CD8-positive, alpha-beta T cell (primary cell): ENCODE measurements at places on chromosomes 2 and 18.

GRCh38 chr18:11322006-11322405 is 172.6 kb upstream of the PIEZO2 start:
- no peak for DNase-seq

- peak; percentile 17 for DNase-seq
These were observed 2.4 kb upstream of the GPC1 start for GRCh38 chr2:240432820-240433801.

- no peak for DNase-seq
These were observed 42.1 kb downstream of the DDX18 start for GRCh38 chr2:117856415-117857210.

DNA sequence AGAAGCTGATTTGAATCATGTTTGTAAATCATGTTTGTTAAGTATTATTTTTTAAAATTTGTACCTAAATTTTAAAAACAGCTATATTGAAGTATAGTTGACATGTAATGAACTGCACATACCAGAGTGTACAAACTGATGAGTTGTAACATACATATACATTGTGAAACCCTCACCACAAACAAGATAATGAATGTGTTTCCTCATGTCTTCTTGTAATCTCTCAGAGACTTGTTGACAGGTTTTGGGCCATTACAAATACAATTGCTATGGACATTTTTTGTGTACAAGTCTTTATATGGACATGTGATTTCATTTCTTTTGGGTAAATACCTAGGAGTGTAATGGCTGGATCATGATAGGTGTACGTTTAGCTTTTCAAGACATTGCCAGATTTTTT is 21.5 kb downstream of the WDR43 start:
- DNase-seq, result no peak

DNA sequence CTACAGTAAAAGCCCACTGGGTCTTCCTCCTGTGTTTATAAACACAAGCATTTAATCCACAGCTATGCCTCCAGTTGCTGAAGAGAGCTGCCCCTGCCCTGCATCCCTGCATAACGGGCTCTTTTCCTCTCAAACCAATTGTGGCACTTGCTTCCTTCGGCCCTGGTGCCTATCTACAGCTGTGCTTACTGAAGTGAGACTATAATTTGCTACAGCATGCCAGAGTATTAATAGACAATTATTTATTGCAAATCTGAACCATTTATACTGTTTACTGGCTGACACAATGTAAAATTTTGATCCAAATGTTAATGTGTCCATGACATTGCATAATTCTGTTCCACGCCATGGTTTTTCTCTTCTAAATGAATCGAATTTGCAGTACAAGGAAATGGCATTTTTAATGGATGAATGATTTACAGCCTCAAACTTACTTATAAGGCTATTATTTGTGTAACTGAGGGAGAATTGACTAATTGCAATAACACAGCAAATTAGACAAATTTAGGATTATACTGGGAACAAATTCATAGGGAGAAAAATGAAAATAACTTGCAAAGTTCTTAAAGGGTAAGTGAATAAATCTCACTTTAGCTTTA is 457.0 kb upstream of the HNRNPA3 start:
- no peak for DNase-seq

DNA sequence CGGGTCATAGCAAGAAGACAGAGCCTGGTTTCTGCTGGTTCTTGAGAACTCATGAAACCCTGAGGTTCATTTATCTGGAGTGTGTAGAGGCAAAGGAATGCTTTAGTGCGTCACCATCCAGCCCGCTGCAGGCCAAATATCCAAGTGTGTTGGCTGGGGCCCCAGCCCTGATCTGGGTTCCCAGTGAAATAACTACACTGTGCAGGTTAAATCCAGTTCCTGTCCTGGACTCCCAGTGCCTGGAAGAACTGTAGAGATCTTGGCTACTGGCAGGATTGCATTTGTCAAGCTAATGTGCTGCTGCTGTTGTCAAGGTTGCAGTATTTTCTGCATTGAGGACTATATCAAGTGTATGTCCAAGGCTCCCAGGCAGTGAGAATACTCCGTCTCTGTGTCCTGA is 89.9 kb downstream of the MAPK4 start:
- no peak for DNase-seq

GRCh38 chr2:10861765-10862164 is 49.2 kb upstream of the PDIA6 start:
- no peak for DNase-seq

- DNase-seq, result no peak
These were observed 232.1 kb downstream of the NDUFA10 start for GRCh38 chr2:239793086-239793485.

GRCh38 chr18:36539674-36540231 is 242.2 kb downstream of the FHOD3 start:
- DNase-seq, result no peak

DNA sequence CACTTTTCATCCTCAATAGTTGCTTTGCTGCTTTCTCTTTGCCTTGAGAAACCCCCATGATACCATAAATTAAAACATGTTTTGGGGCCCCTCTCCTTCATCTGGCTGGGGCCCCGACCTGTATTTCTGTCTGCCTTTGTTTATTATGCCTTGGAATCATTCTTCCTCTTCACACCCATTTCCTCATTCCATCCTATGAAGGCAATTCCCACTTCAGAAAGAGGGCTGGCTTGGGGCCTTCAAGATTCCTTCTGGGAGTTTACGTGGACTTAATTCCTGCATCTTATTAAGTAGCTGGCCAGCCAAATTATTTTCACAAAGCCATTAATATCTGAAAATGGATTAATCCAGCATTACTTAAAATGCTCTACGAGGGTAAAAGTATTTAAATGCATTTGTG is 6.8 kb upstream of the LRRTM1 start:
- DNase-seq, result no peak

GRCh38 chr18:12960853-12961397 is 13.1 kb downstream of the SEH1L start:
- DNase-seq, result no peak

DNA sequence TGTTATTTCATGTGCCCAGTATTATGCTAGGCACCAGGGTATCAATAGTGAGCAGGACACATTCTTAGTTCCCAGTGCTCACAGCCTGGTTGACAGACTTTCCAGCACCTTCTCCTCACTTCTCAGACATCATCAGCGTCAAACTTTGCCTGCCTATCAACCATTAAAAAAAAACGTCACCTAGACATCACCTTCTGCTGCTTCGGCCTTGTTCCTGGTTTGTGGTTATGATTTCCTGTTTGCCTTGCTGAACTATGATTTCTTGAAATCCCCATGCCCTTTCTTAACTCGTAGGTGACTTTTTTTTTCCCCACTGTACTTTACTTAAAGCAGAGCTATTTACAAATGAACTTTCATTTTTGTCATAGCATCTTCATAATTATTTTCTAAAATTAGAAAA is 60.4 kb upstream of the NABP1 start:
- DNase-seq, result peak; percentile 86

DNA sequence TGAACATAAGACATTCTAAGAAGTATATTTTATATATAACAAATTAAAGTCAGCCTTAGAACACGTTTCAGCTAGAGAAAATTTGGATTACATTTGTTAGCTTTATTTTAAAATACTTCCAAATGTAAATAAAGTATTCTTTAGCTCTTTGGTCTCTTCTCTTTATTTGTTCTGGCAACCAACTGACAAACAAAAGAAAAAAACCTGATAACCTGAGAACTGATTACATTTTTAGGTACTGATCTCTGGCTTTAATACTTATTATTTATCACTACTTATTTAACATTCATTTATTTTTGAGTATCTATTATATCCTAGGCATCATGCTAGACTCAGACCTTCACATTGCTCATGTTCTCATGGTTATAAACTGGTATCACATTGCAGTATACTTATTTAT is 18.5 kb downstream of the CCDC138 start:
- no peak for DNase-seq

DNA sequence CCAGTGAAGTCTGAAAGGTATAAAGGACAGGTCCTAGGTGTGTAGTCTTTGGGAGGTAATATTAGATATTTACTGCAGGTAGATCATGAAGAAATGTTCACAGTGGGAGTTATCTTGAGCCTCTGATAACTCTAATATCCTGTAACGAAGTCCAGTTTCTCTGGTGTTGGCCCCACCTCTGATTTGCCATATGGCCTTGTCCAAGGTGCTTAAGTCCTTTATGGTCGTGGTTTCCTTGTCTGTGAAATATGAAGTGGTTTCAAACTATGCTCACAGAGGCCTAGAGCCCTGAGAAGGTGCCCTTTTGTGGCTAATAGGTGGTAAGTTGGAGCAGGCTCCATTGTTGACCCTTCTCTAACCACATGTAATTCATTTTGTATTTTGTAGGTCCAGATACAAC is 190.7 kb downstream of the ICOS start:
- DNase-seq, result no peak

DNA sequence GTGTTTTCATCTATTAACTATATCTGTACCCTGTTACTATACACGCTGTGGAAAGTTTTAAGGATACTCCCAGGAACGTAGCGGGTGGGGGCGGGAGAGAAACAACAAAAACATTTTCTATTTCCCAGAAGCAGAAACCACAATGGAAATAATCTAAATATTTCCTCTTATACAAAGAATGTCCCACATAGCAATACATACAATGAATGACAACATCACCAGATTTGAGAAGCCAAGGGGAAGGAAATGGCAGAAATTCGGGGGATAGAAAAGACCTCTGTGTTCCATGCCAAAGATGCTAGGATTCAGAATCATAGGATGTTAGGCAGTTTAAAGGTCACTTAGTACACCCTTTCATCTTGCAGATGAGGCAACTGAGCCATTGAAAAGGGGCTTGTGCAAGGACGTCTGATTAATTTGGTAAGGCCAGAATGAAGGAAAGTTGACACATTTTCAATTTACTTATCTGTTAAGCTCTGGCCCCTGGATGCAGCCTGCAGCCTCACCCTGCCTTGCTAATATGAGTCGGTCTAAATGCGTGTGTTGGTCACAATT is 41.1 kb upstream of the SCYGR1 start:
- DNase-seq, result no peak

- no peak for DNase-seq
These were observed 59.1 kb downstream of the CABLES1 start for GRCh38 chr18:23194155-23194996.

- no peak for DNase-seq
These were observed 325.0 kb upstream of the UBE2E3 start for GRCh38 chr2:180655393-180655792.

GRCh38 chr2:100741880-100742276 is 78.1 kb upstream of the NPAS2 start:
- DNase-seq, result no peak

GRCh38 chr18:29838556-29838955 is 1204.0 kb downstream of the DSC3 start:
- DNase-seq, result no peak

DNA sequence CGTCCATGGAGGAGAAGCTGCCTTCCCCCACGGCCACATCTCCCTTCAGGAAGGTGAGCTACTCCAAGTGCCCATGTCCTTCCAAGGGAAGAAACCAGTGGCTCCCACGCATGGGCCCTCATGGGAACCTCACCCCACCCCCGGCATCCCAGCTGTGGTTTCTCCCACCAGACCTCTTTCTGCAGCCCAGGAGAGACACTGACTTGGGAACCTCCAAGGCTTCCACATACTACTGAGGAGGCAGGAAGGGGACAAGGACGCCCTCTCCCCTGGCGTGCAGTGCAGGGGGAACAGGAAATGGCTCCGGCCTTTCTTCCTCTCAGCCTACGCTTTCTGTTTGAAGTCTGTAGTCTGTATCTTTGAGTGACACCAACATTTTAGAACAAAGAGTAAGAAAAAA is 104.5 kb upstream of the EPC2 start:
- DNase-seq, result no peak

GRCh38 chr2:101473911-101474701 is 806 bp downstream of the RFX8 start:
- DNase-seq, result no peak
